ENCODE measurements at places on chromosomes 16 and 17.

DNA sequence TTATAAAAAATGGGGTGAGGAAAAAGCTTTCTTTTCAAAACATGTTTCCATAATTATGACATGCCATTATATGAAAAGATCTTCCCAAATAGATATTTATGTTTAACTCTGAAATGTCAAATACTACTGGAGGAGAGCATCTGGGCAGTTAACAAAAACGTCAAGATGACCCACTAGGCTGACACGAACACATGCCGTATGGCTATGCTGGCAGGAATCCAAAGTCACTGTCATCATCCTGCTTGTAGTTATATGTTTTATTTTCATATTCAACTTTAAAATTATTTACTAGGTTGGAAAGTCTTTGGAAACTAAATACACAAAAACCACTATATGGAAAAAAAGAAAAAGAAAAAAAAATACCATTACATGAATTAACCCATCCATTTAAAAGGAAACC is 27.3 kb downstream of the ANKFY1 start:
- H3K4me1 ChIP-seq, result peaks cover 14% of the 10 kb centered on the region
- no peak overlapping the region for H3K4me3 ChIP-seq
- H3K27ac ChIP-seq, result no peak overlapping the region
- DNase-seq, result no peak
- peaks cover 20% of the 10 kb centered on the region for H3K36me3 ChIP-seq

GRCh38 chr17:17554266-17554665 is 37.2 kb downstream of the PEMT start:
- H3K27me3 ChIP-seq, result no peaks in the 10 kb centered on the region
- H3K36me3 ChIP-seq, result no peaks in the 10 kb centered on the region
- H3K27ac ChIP-seq, result no peak overlapping the region

- H3K27ac ChIP-seq, result peak overlapping the region; percentile 82
- peak; percentile 56 for DNase-seq
- H3K36me3 ChIP-seq, result peaks cover 19% of the 10 kb centered on the region
- H3K4me3 ChIP-seq, result no peak overlapping the region
These were observed 23.2 kb downstream of the LITAF start for GRCh38 chr16:11563493-11564040.

DNA sequence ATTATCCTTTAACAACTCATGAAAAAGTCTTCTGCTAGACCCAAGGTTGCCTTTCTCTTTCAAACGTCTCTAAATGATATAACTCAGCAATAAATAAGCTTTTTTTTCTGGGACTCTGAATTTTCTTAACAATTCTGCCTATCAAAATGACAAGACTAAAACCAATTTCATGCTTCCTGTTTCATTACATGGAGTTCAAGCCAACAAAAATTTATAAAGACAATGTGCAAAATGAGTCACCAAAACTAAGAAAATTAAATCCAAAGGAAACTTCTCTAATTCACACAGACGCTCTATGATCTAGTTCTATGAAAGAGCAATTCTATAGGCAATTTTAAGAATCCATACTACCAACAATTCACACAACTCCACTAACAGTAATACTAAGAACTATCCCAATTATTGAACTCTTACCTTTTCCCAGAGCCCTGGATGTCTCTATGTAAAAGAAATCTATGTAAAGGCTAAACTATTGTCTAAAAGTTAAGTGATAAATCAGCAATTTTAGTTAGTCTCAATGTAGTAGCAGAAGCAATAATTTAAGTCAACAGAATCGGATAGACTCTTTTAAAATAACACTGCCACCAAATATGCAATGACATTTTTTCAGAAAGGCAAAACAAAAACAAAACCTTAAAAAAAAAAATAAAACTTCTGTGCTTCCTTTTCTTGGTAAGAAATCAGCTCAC is 44.2 kb downstream of the ZZEF1 start:
- H3K27me3 ChIP-seq, result no peaks in the 10 kb centered on the region
- no peak overlapping the region for H3K4me3 ChIP-seq
- peak overlapping the region; percentile 67 for H3K27ac ChIP-seq
- peaks cover 14% of the 10 kb centered on the region for H3K4me1 ChIP-seq

- no peak for DNase-seq
- H3K27me3 ChIP-seq, result no peaks in the 10 kb centered on the region
- H3K4me1 ChIP-seq, result peaks cover 31% of the 10 kb centered on the region
- H3K27ac ChIP-seq, result peak overlapping the region; percentile 95
- H3K4me3 ChIP-seq, result peak overlapping the region; percentile 95
- H3K36me3 ChIP-seq, result peaks cover 35% of the 10 kb centered on the region
These were observed 692 bp upstream of the SOCS1 start for GRCh38 chr16:11256661-11257130.

DNA sequence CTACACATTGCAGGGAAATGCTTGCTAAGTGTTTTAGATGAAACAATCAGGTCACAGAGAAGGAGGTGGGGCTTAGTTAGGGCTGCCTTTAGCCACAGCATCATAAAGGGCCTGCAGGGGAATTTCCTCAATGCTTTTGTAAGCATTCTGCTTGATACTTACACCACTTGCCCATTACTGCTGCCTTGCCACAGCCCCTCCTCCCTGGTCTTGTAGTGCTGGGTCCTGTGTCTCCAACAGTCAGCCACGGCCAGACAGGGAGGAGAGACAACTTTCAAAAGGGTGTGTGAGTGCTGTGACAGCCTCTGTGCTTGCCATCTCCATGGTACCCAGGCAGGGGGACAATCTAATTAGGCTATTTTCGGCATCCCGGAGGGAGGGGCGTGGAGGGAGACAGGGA is 111.2 kb downstream of the SHISA9 start:
- H3K4me1 ChIP-seq, result no peaks in the 10 kb centered on the region
- H3K4me3 ChIP-seq, result no peak overlapping the region
- DNase-seq, result no peak
- H3K27me3 ChIP-seq, result no peaks in the 10 kb centered on the region

- H3K4me1 ChIP-seq, result peaks cover 62% of the 10 kb centered on the region
- no peak overlapping the region for H3K27ac ChIP-seq
- peak overlapping the region; percentile 80 for H3K4me3 ChIP-seq
- DNase-seq, result no peak
- H3K27me3 ChIP-seq, result no peaks in the 10 kb centered on the region
- H3K36me3 ChIP-seq, result peaks cover 16% of the 10 kb centered on the region
These were observed 2.8 kb downstream of the TENT4B start for GRCh38 chr16:50155925-50156324.

GRCh38 chr16:26087091-26087490 is 395.3 kb downstream of the HS3ST4 start:
- DNase-seq, result no peak
- no peaks in the 10 kb centered on the region for H3K4me1 ChIP-seq
- H3K27ac ChIP-seq, result no peak overlapping the region
- H3K4me3 ChIP-seq, result no peak overlapping the region
- H3K36me3 ChIP-seq, result no peaks in the 10 kb centered on the region

DNA sequence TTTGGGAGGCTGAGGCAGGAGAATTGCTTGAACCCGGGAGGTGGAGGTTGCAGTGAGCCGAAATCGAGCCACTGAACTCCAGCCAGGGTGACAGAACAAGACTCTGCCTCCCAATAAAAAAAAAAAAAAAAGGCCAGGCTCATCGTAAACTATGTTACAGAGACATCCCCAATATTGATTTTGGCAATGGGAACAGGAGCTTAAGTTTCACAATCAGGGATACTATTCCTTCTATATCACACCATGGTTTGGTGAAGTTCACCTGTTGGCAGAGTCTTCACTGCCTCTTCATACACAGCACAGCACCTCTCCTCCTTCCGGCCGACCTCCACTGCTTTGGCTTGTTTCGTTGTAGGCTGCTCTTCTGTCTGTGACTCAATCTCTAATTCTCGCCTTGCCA is 21.2 kb downstream of the UTP6 start:
- DNase-seq, result no peak
- H3K36me3 ChIP-seq, result peaks cover 44% of the 10 kb centered on the region
- H3K4me1 ChIP-seq, result peaks cover 21% of the 10 kb centered on the region
- no peak overlapping the region for H3K4me3 ChIP-seq

DNA sequence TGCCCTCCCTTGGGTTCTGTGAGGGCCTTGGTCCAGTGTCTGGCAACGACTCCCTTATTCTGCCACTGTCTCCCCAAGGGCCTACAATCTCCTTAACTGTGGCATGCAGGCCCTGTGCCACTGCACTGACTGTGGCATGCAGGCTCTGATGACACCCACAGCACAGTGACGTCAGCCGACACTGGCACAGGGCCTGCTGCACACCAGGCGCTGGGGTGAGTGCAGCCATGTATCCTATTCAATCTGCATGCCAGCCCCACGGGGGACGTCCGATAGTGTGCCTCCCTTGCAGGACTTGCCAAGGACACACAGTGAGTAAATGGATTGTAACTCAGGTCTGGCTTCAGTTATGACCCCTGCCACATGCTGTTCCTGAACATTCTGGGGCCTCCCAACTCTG is 39.8 kb upstream of the RASD1 start:
- no peak overlapping the region for H3K4me3 ChIP-seq
- no peak for DNase-seq
- no peak overlapping the region for H3K27ac ChIP-seq
- H3K4me1 ChIP-seq, result no peaks in the 10 kb centered on the region

DNA sequence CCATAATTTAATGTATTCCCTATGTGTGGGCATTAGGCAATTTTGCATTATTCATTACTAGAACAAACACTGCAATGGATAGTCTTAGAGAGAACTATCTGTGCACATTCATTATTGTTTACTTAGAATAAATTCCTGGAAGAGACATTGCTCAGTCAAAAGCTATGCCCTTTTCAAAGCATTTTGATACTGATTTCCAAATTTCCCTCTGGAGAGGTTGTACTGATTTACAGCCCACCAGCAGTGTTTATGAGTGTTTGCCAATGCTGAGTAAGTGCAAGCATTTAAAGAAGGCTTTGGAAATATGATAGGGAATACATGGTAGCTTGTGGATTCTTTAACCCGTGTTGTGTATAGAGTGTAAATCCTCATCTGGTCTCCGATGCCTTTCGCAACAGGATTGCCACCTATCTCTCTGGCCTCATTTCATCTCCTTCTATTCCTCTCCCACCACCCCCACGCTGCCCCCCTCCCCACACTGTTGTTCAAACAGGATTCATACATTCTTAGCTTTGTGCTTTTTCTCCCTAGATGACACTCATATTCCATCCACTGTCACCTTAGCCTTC is 33.4 kb upstream of the MMD start:
- peaks cover 3% of the 10 kb centered on the region for H3K27me3 ChIP-seq
- H3K27ac ChIP-seq, result no peak overlapping the region
- DNase-seq, result no peak
- no peaks in the 10 kb centered on the region for H3K36me3 ChIP-seq
- no peak overlapping the region for H3K4me3 ChIP-seq

DNA sequence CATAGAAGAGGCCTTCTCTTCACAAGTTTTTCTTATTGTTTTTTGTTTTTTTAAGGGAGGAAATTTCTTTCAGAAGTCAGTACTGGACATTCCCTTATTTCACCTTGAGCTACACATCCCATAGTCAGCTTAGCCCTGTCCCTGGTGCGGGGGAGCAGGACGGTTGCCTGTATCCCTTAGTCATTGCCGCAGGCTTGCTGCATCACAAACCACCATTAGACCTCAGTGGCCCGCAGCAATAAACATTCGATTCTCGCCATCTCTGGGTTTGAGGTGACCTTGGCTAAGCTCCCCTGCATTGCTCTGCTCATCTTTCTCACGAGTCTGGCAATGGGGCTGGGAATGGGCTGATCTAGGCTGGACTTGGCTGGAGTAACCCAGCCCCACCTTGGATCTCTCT is 692.5 kb downstream of the WWOX start:
- peaks cover 5% of the 10 kb centered on the region for H3K4me1 ChIP-seq
- no peak overlapping the region for H3K4me3 ChIP-seq
- no peaks in the 10 kb centered on the region for H3K36me3 ChIP-seq
